ENCODE measurements at places on chromosomes 12 and 14. TPM values are rescaled to one million over a fixed set of nuclear protein-coding genes. Genes with fewer than 3 reads are reported as not detected.

The THAP2 gene
- 5.0 TPM for total RNA-seq

The METTL1 gene
- total RNA-seq: 9.2 TPM

The P2RX2 gene
- total RNA-seq: not detected

The ASB2 gene
- total RNA-seq: 28.0 TPM

The E2F7 gene
- total RNA-seq: 0.55 TPM
